Stimulated activated CD8-positive, alpha-beta memory T cell treated with anti-CD3 and anti-CD28 coated beads, Interleukin-4, amount 100 ng/mL, for 1 hour (primary cell): ENCODE measurements at places on chromosomes 1 and 21.

DNA sequence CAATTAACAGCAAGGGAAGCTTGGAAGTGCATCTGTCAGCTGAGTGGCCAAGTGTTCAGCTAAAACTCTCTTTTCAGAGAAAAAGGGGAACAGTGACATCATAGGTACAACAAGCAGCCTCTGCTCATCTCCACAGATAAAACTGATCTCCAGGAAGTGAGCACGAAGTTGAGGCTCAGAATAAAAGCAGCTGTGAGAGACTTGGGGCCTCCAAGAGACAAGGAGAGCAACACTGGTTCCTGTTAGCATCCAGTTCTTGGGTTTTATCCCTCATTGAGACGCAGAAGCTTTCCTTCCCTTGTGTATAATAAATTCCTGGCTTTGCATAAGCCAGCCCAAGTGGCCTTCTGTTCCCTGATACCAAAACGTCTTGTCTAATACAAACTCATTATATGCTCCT, 20.0 kb upstream of the CNN3 start:
- DNase-seq, result no peak

DNA sequence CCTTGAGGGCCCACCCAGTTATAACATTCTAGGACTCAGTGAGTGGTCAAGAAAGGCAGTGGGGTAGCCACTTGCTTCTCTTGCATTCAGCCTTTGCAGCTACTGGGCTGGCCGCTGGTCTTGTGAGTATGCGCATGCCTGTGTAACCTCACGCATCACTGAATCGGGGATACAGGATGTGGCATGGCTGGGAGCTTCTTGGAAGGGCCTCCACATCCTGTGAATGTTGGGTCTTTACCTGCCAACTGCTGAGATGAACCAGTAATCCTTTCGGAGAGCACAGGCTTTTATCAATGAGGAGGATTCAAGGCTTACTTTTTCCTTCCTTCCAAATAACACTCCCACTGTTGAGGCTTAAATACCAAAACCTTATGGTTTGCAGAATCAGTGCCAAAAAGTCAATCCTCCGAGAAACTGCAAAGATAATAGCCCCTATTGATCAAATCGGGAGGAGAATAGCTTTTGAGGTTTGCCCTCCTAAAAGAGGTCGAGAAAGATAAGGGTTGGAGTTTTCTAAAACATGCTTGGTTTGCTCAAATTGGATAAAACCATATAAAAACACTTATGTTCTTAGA, 198.9 kb upstream of the UBE2U start:
- DNase-seq, result no peak

- no peak for DNase-seq
Measured at GRCh38 chr1:166905136-166905535, 29.1 kb upstream of the TADA1 start.

- no peak for DNase-seq
Measured at GRCh38 chr1:203353486-203353885, 2.6 kb upstream of the FMOD start.

- no peak for DNase-seq
Measured at GRCh38 chr1:6245869-6246496, 2.0 kb downstream of the HES3 start.
